ENCODE measurements at places on chromosomes 6 and 20.

GRCh38 chr6:91420243-91420642, 833.4 kb upstream of the MAP3K7 start:
- DNase-seq, result no peak

DNA sequence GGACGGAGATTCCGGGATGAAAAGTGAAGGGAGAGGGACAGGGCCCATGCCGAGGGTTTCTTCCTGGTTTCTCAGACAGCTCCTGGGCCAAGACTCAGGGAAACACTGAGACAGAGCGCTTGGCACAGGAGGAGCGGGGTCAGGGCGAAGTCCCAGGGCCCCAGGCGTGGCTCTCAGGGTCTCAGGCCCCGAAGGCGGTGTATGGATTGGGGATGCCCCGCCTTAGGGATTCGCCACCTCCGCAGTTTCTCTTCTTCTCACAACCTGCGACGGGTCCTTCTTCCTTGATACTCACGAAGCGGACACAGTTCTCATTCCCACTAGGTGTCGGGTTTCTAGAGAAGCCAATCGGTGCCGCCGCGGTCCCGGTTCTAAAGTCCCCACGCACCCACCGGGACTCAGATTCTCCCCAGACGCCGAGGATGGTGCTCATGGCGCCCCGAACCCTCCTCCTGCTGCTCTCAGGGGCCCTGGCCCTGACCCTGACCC, 55.0 kb upstream of the HLA-A start:
- peak; percentile 44 for DNase-seq

DNA sequence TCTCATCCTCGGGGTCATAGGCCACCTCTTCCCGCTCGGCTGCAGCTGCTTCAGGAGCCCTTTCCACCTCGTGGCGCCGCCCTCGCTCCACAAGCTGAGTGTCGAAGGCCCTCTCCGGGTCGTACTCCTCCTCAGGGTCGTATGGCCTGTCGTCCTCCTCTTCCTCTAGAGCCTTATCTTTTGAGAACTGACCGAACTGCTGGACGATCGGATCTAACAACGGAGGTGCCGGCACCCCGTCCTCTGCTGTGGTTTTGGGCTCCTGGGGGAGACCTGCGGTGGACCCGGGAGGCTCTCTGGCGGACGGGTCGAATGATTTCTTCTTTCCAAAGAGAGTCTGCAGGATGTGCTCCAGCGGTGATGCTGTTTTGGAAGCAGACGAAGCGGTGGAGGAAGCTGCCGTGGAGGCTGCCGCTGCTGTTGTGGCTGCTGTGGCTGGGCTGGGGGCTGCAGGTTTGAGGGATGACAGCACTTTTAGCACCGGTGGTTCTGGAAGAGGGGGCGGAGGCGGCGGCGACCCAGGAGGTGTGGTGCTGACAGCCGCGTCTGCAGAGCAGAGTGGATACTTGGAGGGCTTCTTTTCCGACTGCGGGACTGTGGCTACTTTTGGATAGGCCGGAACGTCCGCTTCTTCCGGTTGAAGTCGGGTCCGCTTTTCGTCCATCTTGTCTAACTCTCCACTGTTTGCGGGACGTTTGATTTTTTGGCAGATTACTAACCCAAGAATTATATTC, 20.2 kb upstream of the TCFL5 start:
- DNase-seq, result no peak

GRCh38 chr20:18052856-18053255, 4.9 kb downstream of the OVOL2 start:
- no peak for DNase-seq

DNA sequence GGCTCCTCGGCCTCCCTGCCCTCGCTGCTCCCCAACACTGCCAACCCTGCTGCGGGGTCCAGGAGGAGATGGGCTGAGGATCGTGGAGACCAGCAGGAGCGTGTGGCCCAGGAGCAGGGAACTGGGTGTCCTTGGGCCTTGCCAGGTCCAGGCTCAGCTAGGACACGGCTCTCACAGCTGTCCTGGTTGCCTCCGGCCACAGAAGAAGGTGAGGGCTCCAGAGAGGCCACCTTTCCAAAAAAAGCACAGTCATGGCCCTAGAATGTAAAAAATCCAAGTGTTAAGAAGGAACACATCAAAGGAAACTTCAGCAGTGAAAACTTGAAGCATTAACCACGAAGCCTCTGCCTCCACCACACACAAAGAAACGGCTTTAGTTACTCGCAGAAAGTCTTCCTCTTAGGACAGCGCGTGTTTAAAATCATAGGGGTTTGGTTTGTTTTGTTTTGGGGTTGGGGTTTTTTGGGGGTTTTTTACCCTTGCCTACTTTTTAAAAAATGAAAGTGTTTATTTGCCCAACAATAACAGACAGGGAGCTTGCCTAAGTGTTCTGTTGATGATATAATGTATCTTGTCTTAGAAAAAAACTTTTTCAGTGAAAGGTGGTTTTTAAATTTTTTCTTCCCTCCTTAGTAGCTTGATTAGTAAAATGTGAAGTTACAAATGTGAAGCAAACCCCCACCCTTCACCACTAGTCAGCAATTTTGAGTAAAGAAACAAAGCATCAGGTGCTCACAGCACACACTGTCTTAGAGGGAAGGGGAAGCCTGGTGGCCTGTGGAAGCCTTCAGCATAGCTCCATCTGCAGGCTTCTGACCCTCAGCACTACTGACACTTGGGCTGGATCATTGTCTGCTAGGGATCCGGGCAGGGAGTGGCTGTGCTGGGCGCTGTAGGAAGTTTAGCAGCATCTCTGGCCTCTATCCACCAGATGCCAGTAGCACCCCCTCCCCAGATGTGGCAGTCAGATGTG, 60.0 kb downstream of the PTPN1 start:
- no peak for DNase-seq

GRCh38 chr6:142705054-142705453, 239.9 kb downstream of the HIVEP2 start:
- no peak for DNase-seq

DNA sequence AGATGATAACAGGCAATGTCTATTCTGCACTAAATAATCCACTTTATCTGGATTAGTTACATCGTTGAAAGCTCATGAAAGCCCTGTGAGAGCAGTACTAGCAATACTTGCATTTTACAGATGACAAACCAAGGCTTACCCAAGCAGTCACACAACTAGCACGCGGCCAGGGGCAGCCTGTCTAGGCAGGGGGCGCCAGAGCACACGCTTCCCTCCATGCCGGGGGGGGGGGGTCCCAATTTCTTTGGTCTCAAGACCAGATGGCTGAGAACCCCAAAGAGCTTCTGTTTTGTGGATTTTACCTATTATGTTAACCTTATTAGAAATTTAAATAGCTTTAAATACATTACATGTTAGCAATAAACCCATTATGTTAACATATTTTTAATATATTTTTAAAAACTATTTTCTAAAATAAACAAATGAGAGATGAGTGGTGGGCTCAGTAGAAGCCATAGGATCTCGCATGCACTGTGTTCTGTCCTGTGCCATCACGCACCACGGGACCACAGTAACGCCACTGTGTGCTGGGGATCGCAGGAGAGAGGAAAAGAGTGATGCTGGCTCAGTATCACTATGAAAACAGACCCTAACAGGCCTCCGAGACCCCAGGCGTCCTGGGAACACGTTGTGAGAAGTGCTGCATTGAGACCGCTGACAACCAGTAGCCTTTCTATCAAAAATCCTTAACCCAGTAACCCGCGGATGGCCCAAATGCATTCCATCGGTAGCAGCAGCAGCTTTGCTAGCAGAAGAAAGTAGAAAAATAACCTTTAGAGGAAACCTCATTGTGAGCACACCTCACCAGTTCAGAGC, 5.3 kb upstream of the PRR18 start:
- DNase-seq, result peak; percentile 26

DNA sequence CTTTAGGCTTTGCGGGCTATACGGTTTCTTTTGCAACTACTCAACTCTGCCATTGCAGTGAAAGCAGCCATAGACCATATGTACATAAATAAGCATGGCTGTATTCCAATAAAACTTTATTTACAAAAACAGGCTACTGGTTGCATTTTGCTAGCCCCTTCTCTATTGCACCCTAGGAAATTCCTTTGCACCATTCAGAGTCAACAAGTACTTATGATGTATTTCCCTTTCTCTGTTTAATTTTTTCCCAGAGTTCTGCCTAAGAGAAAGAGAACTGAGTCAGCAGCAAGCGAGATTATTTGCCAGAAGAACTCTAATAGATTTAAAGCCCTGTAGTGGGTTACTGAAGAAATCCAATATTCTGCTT, 33.8 kb downstream of the ADGRF1 start:
- DNase-seq, result no peak

DNA sequence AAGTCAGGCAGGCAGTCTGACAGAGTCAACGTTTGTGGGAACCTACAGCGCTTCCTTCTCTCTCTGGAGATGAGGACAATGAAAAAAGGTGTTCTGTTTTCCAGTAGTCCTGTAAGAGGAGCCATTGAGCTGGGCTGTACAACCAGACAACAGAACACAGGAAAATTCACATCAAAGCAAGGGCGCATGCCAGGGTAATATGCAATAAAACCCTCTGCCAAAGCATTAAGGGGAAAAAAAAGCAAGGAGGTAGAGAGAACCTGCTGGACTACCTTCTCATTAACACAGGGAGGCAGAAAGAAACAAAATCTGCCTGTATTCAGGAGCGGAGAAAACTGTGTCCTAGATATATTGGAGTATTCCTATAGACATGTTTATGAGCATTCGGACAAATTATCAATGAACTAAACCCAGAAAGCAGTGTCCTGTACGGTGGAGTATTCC, 1.3 kb downstream of the RNF24 start:
- DNase-seq, result no peak

DNA sequence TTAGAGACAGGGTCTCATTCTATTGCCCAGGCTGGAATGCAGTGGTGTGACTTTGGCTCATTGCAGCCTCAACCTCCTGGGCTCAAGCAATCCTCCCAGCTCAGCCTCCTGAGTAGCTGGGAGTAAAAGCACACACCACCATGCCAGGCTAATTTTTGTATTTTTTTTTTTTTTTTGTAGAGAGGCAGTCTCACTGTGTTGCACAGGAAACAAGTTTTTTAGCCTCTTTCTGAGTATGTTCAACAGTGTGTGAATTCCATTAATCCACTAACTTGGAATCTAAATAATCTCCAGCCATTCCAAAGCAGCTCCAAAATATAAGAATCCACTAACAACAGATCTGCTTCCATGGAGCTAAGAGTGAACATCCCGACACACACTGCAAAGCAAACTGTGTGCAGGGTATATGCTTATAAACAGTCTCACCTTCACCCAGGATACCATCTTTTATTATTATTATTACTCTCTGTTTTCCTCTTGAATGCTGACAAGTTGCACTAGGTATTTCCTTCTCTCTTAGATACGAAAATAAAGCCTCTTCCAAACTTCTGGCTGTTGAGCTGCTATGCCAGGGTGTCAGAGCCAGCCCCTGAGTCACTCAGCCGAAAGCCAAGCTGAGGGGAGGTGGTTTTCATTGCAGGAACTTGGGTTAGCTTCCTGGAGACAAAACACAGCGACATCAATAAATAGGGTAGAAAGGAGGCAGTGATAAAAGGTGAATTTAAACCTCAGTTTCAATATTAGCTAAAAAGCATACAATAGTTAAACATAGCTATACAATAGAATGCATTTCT, 264.9 kb downstream of the HIVEP2 start:
- DNase-seq, result no peak

- DNase-seq, result no peak
These were observed 197.9 kb upstream of the FOXQ1 start for GRCh38 chr6:1113916-1114540.

- no peak for DNase-seq
These were observed 32.3 kb downstream of the PDRG1 start for GRCh38 chr20:31919410-31920155.

GRCh38 chr6:53986721-53987521, 124.3 kb upstream of the MLIP start:
- DNase-seq, result no peak

DNA sequence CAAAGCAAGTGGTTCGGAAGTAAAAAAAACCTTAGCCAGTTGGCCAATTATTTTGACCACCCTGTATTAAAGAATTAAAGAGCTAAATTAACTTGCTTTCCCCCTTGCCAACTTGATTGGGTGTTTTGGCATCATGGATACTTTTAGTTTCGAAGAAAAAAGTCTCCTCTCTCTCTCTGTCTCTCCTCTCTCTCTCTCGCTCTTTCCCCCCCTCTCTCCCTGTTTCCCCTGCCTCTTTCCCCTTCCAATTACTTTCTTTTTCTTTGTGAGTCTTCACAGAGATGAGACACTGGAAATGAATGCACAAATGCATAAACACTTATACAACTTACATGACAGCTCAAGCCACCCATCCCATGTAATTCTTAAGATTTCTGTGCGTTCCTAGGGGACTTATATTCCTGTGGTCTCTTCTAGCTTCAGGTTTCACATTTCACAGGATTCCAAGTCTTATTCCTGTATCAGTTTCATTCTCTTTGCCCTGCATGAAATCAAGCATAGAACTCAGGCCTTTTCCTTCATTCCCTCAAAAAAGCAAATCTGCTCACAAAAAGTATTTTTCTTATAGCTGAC, 32.9 kb upstream of the EYA4 start:
- no peak for DNase-seq

DNA sequence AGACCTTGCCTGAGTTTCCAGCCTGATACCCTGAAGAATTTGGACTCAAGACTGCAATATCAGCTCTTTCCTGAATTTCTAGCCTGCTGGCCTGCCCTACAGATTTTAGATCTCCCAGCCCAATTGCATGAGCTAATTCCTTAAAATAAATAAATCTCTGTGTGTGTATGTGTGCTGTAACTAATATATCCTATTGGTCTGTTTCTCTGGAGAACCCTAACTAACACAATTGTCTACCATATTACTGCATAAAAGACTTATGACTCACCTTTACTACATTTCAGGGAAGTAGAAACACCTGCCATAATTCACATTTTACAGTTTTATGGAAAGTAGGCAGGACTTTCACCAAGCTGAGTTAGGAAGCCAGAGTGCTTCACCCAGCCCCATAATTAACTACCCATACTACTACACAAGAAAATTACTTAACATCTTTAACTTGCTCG, 90.7 kb upstream of the BEND6 start:
- no peak for DNase-seq

DNA sequence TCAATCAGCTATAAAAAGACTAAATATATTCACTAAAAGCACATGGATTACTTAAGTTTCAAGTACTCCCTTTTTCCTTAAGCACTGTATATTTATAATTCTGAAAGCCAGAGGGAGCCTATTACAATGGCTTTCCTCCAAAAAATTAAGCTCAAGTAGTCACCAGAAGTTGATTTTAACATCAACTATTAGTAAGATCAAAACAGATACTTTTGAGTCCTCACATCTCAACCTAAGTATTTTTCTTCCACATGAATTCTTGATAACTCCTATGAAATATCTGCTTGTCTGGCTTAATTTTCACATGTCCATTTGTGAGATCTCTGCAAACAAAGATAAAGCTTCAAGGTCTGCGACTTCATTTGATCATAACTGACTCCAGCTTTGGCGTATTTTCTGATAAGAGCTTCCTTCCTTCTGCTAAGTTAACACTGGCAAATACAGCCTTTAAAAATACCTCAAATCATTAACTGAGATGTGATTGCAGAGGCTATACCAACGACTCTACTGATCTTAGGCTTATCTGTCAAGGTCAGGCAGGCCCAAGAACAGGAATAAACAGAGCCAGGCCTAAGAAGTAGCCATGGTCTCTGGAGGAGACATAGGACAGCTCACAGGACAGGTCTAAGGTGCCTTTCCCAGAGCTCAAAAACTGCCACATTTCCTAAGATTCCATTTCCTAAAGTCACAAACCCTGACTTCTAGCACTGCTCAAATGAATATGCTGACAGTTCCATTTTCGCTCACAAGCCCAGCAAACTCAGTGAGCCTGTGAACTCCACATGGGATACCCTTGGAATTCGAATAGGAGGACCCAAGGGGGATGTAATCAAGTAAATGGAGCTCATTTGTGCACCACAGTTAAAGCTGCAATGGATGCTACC, 10.0 kb downstream of the SNX5 start:
- DNase-seq, result no peak
